Head of caudate nucleus (tissue), 42 donors: ENCODE measurements at places on chromosomes 11 and 22.

GRCh38 chr11:46383404-46383758 lies 1.9 kb downstream of the MDK start:
- DNase-seq: no peak

- no peak for DNase-seq
Observed at GRCh38 chr22:19739448-19739895, 16.1 kb downstream of the GP1BB start.

DNA sequence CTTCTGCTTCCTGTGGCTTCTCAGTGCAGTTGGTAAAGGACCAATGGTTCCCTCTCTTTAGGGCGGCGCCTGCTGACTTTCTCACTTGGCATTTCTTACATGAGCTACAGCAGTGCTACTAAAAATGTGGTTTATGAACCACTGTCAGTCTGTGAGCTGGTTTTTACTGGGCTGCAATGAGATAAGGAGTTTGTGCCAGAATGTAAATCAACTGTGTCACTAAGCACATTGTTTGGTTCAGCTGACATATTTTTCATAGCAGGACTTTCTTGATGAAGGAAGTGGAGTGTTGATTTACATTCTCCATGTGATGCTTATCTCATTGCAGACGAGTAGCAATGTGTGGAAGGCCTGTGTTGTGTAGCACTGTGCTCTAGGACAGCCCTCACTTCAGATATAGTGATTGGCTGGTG lies 463.3 kb downstream of the SOX6 start:
- no peak for DNase-seq

- no peak for DNase-seq
Observed at GRCh38 chr11:8063324-8063723, 17.7 kb upstream of the TUB start.

DNA sequence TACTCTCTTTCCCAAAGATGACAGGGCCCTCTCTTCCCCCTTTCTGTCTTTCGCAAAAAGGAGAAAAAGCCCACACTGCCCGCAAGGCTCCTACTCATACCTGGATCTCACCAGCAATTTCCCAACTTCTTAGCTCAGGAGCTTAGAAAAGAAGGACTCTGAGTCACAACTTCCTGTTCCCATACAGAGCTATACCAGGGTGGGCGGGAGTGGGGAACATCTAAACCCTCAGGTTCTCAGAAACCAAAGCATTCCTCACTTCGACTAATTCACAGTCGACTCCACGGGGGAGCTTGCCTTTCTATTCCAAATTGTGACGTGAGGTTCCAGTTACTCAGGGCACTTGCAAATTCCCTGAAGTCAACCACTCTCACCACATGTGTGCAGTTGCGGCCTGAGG lies 61.9 kb downstream of the MTNR1B start:
- peak; percentile 27 for DNase-seq

DNA sequence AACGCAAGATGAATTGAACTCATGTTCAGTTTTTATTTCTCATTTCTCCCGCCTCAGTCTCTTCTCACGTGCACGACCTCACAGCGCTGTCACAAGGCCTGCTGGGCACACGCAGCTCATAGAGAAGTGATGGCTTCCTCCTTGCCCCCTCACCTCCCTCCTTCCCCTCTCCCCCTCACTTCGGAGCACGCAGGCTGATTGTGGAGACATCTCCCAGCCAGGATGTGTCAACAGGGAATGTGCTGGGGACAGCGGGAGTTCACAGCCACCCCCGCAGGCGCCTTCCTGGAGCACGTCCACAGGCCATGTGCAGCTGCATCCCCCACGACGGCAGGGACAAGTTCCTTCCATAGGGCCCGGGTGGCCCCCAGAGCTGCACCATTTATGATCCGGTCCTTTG lies 29.1 kb upstream of the KRTAP5-6 start:
- DNase-seq: no peak

DNA sequence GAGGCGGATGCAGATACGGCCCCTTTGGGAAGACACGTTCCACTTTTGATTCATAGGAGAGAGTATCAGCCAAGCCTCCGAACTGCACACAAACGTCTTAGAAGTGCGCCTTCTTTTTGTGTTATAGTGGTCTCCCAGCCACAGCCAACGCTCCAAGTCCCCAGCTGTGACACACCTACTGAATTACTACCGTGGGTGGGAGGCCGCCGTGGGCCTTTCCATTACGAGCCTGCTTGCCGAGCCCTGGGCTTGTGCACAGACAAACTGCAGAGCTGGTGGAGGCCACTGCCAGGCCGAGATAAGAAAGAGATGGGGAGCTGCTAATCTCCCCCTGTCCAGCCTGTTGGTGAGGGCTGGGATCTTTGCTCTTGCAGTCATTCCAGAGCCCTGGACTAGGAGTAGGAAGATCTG lies 761 bp downstream of the HMBS start:
- no peak for DNase-seq

DNA sequence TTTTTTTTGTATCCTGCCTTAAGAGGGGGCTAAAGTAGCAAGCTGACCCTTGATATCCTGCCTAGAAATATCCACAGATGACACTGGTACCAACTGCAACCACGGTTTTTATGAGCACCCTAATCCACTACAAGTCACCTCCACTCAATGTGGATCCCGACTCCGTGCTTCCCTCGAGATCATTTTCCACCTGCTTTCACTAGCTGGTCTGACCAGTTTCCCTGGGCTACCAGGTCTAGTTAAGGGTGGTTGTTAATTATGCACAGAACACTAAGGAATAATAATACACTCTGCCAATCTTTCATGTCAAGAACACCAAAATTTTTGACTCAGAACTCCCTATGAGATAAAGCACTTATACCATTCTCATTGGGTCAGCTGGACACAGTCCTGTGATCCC lies 82.3 kb downstream of the ABTB2 start:
- no peak for DNase-seq

- DNase-seq: no peak
Observed at GRCh38 chr11:20007386-20007785, 152.9 kb downstream of the DBX1 start.

GRCh38 chr11:34239465-34240149 lies 118.2 kb downstream of the ABTB2 start:
- no peak for DNase-seq

DNA sequence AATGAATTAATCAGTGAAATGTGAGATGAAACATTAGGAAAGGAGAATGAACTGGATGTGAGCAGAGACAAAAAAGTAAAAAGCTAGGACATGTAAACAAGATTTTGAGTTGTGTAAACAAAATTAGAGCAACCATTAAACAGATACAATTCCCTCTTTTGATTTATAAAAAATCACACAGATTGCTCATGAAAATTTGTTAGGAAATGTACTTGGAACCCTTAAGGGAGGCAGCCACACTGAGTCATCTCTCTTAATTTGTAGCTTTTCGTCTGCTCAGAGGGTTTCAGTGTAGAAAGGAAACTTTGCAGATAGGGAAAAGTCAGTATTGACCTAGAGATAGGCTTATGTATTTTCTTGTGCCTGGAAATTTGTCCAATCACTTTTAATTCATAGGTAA lies 49.6 kb upstream of the ME3 start:
- no peak for DNase-seq

GRCh38 chr11:2178906-2179494 lies 7.4 kb upstream of the TH start:
- DNase-seq: peak; percentile 20

- DNase-seq: no peak
Observed at GRCh38 chr11:70825893-70826540, 426.4 kb downstream of the SHANK2 start.

DNA sequence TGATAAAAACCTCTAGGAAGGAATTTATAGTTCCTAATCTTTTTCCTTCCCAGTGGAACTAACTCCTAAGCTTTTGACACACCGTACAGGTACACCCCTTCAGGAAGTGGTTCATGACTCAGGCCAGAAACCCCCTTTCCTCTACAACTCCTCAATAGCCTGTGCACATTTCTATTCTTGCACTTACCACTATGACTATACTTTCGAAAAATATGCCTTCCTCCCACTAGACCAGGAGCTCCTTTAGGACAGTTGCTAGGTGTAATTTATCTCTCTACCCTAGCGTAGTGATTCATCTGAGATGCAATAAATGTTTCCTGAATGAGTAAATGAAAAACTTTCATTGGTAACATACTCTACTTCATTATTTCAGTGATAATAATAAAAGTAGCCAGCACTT lies 14.5 kb downstream of the MAP6 start:
- DNase-seq: no peak

- peak; percentile 69 for DNase-seq
Observed at GRCh38 chr22:30868663-30869385, 99.8 kb downstream of the MORC2 start.

DNA sequence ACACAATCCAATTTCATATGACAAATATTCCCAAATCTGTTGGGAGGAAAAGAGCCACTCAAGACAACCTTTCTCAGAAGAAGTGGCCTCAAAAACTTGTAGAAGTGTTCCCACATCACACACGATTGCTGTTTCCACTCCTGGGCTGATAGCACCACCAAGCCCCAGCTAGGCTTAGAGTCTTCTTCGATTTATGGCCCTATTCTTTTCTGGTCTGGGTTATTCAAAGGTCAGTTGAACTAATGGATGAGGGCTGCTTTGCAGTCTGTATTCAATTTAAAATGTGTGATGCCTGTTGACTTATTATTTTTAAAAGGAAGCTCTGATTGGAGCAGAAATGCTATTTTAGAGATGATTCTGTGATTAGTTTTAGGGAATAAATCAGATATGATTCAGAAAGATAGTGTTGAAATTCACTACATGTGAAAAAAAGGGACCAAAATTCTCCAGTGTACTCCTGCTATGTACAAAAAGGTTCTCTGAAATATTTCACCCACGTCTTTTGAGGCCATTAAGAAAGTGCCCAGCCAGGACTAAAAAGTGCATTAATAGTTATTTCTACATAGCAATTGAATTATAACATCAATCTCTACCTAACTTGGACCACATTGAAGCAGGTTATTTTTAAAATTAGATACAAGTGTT lies 57.3 kb upstream of the SPON1 start:
- DNase-seq: no peak

- DNase-seq: no peak
Observed at GRCh38 chr11:73257342-73258103, 14.6 kb upstream of the P2RY6 start.

DNA sequence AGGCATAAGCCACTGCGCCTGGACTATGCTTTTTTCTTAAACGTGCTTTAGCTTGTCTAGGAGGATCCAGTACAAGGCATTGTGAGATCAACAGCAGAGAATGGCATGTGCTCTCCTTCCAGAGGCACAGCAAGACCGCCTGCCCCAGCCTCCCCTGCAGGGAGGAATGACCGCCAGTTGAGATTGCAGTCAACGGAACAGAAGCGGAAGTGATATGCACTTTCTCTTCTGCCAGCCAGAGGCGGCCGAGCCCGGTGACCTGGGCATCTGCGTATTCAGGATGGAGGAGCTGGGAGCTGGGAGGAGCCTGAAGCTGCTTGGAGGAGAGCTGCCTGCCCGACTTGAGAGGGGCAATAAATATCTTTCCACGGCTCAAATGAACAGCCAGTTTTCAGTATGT lies 243.0 kb downstream of the CTTN start:
- no peak for DNase-seq

DNA sequence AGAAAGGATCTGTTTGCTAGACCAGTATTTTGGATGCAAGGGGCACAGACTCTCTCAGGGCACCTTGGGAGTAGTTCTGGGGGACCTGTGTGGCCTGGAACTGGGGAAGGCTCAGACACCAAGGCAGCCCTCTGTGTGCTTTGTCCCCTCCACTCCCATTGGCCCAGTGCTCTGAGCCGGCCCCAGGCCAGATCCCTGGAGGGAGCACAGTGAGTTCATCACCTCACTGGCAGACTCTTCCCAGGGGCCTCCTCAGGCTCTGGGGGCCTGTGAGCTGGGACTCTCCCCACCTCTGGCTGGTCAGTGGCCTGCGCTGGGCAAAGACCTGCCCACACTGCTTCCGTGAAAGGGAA lies 51.7 kb downstream of the CHRDL2 start:
- DNase-seq: peak; percentile 4

DNA sequence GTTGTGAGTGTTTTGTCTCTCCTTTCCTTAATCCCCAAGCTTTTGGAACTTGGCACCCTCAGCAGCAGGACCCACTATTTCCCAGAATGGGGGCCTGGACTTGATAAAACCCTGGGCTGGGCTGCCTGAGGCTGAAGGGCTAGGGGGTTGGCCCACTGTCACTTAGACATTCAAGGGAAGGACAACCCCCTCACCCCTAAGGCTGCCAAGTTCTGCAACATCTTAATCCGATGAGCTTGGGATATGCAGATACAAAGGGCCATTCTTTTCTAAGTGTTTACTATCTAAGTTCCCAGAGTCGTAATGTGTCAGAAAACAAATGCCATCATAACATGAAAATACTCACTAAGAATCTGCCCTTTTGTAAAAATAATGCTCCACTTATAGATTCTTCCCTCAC lies 42.9 kb downstream of the IRAG1 start:
- no peak for DNase-seq

DNA sequence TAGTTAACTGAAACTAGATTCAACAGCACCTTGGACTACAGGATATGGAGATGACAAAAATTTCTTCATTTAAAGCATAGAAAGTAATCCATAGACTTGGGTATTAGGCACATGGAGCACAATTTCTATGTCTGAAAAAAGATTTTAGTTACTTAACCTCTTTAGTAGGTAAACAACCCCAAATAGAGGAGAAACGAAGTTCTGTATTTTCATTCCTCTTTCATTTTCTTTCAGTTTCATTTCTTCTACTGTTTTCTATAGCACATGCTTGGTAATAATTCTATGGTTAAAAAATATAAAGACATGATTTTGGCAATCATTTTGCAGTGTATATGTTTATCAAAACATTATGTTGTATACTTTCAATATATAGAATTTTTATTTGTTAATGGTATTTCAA lies 99.5 kb downstream of the CASP12 start:
- DNase-seq: no peak

DNA sequence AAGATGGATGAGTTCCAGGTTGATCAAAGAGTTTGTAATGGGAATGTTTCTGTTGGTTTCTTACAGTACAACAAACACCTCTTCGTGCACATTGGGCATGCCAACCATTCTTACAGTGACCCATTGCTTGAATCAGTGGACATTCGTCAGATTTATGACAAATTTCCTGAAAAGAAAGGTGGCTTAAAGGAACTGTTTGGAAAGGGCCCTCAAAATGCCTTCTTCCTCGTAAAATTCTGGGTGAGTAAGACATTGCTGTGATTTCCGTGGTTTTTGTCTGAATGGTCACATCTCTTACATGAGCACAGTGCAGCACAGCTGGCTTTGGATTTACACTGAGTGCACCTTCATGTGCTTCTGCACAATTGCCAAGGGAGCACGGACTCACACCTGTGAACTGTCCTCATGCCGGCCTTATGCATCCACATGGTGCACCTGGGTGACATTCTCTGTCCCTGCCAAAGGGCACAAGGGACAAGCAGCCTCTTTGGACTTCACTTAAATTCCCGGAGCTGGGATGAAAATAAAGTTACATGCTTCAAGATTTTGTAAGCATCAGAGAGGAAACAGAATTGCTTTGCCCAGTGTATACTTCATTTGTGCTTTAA lies 107.1 kb upstream of the RASSF10 start:
- DNase-seq: no peak

GRCh38 chr11:118318581-118319336 lies 14.2 kb downstream of the CD3E start:
- DNase-seq: no peak
